ENCODE measurements at places on chromosomes 16 and 17.

DNA sequence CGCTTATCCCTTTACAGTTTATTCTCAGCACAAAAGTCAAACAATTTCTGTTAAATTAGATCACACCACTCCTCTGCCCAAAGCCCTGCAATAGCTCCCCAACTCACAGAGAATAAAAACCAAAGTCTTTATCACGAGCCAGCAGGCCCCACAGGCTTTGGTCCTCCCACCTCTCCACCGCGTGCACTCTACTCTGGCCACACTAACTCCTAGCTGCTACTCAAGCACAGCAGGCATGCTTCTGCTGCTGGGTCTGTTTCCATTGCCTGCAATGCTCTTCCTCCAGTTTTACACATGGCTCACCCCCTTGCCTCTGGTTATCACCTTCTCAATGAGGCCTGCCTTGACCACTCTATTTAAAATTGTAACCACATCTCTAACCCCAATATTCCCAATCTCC is 27.6 kb downstream of the HELZ start:
- no peak for DNase-seq

DNA sequence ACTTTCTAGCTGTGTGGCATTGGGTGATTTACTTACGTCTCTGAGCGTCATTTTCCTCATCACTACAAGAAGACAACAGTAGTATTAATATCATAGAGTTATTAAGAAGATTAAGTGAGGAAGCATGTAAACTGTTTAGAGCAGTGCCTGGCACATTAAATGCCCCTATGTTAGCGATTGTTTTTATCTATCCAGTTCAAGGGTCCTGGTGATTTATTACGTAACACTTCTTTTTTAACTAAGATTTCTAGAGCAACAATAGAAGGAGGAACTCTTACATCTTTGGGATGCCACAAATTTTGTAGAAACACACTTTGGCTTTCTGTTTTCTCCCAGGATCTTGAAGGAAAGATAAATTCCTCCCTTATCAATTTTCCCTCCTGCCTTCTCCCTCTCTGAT is 3.3 kb upstream of the GAS7 start:
- DNase-seq = no peak

DNA sequence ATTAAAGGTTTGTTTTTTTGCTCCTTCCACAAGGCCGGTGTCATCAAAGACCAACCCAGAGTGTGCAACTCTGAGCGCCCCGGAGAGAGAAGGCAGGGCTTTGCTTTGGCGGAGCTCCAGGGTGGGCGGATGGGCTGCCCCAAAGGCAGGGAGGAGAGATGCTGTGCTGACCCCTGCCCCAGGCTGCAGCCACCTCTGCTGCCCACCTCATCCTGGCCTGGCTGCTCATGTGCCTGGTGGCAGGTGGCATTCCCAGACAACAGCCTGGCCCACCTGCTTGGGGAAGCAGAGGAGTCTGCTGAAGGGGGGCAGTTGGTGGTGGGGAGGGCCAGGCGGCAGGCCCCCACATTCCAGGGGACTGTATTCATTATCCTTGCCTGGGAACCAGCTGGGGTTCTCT is 122.1 kb downstream of the SDK2 start:
- no peak for DNase-seq

GRCh38 chr17:11144358-11145233 is 96.4 kb upstream of the SHISA6 start:
- no peak for DNase-seq

DNA sequence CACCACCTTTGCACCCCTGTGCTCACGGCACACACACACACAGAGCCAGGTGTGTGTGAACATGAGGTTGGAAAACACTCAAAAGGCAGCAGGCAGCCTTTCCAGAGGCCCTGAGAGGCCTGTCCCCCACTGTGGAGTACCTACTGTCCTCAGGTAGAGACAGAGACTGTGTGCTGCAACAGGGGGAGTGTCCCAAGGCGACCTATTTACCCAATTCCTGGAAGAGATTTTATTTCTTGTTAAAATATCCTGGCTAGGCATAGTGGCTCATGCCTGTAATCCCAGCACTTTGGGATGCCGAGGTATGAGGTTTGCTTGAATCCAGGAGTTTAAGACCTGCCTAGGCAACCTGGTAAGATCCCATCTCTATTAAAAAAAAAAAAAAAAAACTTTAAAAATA is 108.5 kb downstream of the COPRS start:
- no peak for DNase-seq

GRCh38 chr17:64327201-64327930 is 63.3 kb downstream of the PECAM1 start:
- DNase-seq = no peak

GRCh38 chr17:35731917-35732805 is 722 bp downstream of the RASL10B start:
- DNase-seq = no peak

- DNase-seq = no peak
These were observed 85.3 kb downstream of the NDEL1 start for GRCh38 chr17:8520981-8521380.

- no peak for DNase-seq
These were observed 725 bp upstream of the CASC3 start for GRCh38 chr17:40139566-40140058.

DNA sequence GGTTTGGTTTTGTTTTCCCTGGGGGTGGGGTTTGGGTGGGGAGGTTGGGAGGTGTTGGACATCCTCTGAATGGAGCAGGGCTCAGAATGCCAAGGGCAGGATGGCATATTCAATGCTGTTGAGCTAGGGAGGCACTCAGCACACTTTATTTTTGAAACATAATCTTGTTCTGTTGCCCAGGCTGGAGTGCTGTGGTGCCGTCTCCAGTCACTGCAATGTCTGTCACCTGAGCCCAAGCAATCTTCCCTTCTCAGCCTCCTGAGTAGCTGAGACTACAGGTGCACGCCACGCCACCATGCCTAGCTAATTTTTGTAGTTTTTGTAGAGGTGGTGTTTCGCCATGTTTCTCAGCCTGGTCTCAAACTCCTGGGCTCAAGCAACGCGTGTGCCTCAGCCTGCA is 186.1 kb downstream of the RPTOR start:
- no peak for DNase-seq

DNA sequence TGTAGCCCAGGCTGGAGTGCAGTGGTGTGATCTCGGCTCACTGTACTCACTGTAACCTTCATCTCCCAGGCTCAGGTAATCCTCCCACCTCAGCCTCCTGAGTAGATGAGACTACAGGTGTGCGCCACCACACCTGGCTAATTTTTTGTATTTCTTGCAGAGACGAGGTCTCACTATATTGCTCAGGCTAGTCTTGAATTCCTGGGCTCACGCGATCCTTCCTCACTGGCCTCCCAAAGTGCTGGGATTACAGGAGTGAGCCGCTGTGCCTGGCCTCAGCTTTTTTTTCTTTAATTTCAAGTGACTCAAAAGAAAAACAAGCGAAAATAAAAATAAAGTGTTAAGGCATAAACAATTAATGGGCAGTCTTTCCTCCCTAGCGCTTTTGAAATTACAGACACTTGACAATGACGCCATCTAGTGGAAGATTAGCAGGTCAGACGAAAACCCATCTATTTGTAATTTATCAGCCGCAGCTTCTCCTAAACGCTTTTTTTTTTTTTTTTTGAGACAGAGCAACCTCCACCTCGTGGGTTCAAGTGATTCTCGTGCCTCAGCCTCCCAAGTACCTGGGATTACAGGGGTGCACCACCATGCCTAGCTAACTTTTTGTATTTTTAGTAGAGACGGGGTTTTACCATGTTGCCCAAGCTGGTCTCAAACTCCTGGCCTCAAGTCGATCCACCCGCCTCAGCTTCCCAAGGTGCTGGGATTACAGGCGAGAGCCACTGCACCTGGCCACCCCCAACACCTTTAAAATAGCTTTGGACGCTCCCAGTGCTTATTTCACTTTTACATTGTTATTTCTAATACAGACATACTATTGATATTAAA is 28.1 kb upstream of the PECAM1 start:
- DNase-seq = peak; percentile 80

- no peak for DNase-seq
These were observed 82.0 kb downstream of the MRM1 start for GRCh38 chr17:36683387-36683786.

All from NCI-H1694 (cell line).